Activated effector memory CD4-positive, alpha-beta T cell treated with anti-CD3 and anti-CD28 coated beads, Interleukin-2, amount 50 U/mL, for 16 hours (primary cell): ENCODE measurements at places on chromosomes 7 and 10.
A peak's percentile ranks its signal among the peaks of the same experiment; 100 is the strongest.

DNA sequence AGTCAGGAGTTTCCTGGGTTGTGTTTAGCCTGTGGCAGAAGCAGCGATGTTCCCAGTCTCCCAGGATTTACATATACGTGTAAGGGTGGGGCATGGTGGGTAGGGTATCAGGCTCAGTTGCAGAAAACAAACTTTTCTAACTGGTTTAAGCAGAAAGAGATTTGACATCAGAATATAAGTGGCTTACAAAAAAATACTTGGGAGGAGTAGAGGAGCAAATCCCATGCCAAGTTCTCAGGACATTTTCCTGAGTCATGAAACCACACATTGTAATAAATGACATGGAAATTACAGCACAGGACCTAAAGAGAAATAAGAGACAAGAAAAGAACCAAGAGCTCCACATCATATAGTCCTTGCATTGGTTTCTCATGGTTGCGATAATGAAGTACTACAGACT lies 26.2 kb upstream of the FRMD4A start:
- DNase-seq, result no peak

DNA sequence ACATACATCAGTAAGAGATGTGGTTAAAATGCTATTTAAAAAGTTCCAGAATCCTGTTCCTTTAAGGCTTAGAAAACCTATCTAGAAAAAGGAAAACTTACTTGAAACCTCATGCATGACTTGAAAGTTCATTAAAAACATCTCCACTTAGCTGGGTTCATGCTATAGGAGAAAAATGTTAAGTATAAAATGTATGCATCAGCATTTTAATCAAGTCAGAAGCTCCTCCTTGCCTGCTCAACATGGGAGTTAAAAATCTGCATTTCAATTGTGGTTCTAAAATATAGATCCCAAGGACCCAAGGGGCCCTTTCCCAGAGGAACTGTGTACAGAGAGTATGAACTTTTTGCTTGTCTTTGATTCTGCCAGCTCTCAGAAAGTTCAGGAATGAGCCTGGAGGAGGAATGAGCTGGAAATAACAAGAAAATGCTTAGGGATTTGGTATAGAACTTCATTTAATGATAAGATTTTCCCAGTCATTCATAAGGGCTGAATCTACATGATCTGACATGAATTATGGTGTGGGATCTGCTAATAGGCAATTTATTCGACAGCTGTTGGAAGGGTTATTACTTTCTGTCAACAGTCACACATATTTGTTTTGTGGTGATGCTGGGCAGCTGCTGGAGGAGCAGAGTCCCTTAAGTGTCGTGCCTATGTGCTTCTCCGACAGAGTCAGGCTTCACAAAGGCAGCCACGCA lies 85.6 kb upstream of the MTPN start:
- no peak for DNase-seq

DNA sequence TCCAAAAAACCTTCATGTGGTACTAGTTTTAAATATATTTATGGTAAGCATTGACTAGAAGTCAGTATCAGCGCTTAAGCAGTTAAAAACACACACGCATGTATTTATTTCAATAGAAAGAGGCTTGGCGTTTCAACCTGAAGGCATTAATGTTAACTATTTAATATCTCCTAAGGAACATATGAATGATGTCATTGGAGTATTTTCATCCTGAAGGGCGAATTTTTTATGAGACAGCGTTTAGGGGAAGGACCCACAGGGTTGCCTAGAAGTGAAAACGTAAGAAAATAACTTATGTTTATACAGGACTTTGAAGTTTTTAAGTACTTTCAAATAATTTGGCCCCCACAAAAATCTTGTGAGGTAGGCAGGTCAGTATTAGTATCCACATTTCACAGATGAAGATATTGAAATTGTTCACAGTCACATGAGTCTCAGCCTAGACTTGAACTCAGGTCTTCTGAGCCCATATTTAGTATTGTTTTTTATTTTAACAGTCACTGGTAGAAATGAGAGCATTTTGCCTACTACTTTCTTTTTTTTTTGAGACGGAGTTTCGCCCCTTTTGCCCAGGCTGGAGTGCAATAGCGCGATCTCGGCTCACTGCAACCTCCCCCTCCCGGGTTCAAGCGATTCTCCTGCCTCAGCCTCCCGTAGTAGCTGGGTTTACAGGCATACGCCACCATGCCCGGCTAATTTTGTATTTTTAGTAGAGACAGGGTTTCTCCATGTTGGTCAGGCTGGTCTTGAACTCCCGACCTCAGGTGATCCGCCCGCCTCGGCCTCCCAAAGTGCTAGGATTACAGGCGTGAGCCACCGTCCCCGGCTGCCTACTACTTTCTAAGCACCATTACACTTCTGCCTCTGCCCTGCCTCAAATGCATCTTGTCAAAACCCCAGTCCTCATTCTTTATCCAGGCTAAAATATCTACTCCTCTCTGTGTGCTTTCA lies 1.8 kb downstream of the SLK start:
- DNase-seq, result no peak

DNA sequence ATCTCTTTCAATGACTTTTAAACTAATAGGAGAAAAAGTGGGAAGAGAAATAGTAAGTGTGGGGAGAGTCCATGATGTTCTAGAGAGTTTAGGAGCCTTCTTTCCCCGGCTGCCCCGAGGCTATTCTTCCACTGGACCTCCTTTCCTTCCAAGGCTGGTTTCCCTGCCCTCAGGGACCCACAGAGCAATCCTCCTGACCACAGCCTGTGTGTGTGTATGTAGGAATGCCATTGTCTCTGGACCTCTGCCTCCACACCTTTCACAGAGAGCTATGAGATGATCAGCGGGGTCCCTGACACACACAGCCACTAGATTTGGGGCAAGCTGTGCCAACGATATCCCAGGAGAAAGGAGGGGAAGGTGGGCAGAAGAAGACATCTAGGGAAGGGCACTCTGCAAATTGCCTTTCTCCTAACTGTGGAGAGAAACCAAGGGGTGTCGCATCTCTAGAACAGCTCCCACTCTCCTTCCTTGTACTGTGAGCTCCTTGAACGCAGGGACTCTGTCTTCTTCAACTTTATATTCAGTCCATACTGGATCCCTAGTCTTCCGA lies 13.3 kb upstream of the CHCHD3 start:
- DNase-seq, result no peak

- peak; percentile 34 for DNase-seq
These were observed 18.6 kb downstream of the PFKP start for GRCh38 chr10:3085785-3086567.

GRCh38 chr7:73986158-73986631 lies 41.8 kb upstream of the ELN start:
- no peak for DNase-seq

- DNase-seq, result peak; percentile 51
These were observed 205.7 kb downstream of the EBF3 start for GRCh38 chr10:129758207-129759021.

DNA sequence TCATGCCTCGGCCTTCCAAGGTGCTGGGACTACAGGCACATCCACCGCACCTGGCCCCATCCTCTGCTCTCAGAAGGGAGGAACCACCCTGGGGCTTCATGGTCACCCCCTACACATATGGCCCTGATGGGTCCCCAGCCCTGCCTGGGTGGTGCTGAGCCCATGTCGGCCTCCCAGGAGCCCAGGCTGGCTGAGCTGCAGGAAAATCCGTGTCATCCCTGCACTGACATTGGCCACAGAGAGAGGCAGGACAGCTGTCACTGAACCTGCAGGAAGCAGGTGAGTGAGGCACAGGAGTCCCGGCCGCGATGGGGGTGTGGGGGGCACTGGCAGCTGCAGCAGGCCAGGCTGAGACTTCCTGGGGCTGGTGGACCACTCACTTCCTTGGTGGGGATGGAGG lies 8.0 kb downstream of the GRIFIN start:
- no peak for DNase-seq

- DNase-seq, result no peak
These were observed 44.1 kb downstream of the LOXL4 start for GRCh38 chr10:98223874-98224273.
